ENCODE measurements at places on chromosomes 11 and 22. TPM values are rescaled to one million over a fixed set of nuclear protein-coding genes. Genes with fewer than 3 reads are reported as not detected.

NPTXR gene
- total RNA-seq = 5.4 TPM

EMID1 gene
- total RNA-seq = 0.56 TPM

DDX17 gene
- total RNA-seq = 208 TPM

ANO5 gene
- not detected for total RNA-seq

KLHL22 gene
- total RNA-seq = 22.2 TPM

TUB gene
- total RNA-seq = 7.6 TPM

SGSM1 gene
- total RNA-seq = 0.06 TPM

WBP2NL gene
- 0.39 TPM for total RNA-seq

ACTN3 gene
- total RNA-seq = not detected

DEUP1 gene
- not detected for total RNA-seq

OR5B21 gene
- not detected for total RNA-seq

FGF19 gene
- not detected for total RNA-seq

MPEG1 gene
- total RNA-seq = not detected

ZNHIT2 gene
- 13.9 TPM for total RNA-seq

ARHGAP20 gene
- 1.9 TPM for total RNA-seq

OR2AT4 gene
- not detected for total RNA-seq

PSMD13 gene
- 81.2 TPM for total RNA-seq

FGF4 gene
- not detected for total RNA-seq

TMEM191C gene
- not detected for total RNA-seq

C11orf65 gene
- total RNA-seq = 0.49 TPM

CCDC73 gene
- total RNA-seq = not detected

JAM3 gene
- 37.3 TPM for total RNA-seq

HIPK3 gene
- total RNA-seq = 95.8 TPM

OR10D3 gene
- not detected for total RNA-seq

ZNF195 gene
- total RNA-seq = 10.4 TPM

CTR9 gene
- 22.8 TPM for total RNA-seq

MAJIN gene
- not detected for total RNA-seq

MRGPRX3 gene
- not detected for total RNA-seq

GNAZ gene
- 0.20 TPM for total RNA-seq

SPDYC gene
- total RNA-seq = not detected

PPFIBP2 gene
- total RNA-seq = 8.7 TPM

C11orf16 gene
- not detected for total RNA-seq

ZNF408 gene
- total RNA-seq = 8.8 TPM

SLC22A8 gene
- total RNA-seq = not detected

NAV2 gene
- 13.4 TPM for total RNA-seq

CHRDL2 gene
- not detected for total RNA-seq

RNASEH2C gene
- 90.9 TPM for total RNA-seq

PHF5A gene
- total RNA-seq = 30.6 TPM

HBB gene
- not detected for total RNA-seq

TYR gene
- total RNA-seq = not detected
